ENCODE measurements at places on chromosomes 5 and 9. TPM values are rescaled to one million over a fixed set of nuclear protein-coding genes. Genes with fewer than 3 reads are reported as not detected.

Gene PRLR
- 2.6 TPM for total RNA-seq

Gene KCTD16
- 0.32 TPM for total RNA-seq

Gene DIAPH1
- 58.8 TPM for total RNA-seq

Gene PIP5K1B
- total RNA-seq = 9.8 TPM

Gene SAXO1
- not detected for total RNA-seq

Gene ZNF300
- total RNA-seq = 8.8 TPM

Gene CENPH
- total RNA-seq = 2.9 TPM

DNA sequence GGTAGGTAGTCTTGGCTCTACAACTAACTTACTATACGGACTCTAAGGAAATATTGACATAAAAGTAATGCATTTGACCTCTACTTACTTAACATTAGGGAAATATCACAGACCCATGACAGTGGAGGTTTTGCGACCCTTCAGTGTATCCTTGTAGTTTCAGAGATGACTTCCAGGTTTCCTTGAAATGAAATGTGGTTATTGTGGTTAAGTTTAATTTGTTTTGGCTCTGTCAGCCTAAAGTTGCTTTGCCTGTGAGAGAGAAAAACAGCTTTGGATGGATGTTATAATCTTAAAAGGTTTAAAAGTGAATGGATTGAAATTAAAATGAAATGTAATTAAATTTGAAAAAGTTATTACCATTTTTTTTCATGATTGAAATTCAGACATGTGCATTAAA, 42.9 kb downstream of the LRRTM2 start:
- no peak for DNase-seq
- H3K36me3 ChIP-seq = no peaks in the 10 kb centered on the region
- no peak overlapping the region for H3K4me3 ChIP-seq
- no peaks in the 10 kb centered on the region for H3K27me3 ChIP-seq
- H3K27ac ChIP-seq = no peak overlapping the region

DNA sequence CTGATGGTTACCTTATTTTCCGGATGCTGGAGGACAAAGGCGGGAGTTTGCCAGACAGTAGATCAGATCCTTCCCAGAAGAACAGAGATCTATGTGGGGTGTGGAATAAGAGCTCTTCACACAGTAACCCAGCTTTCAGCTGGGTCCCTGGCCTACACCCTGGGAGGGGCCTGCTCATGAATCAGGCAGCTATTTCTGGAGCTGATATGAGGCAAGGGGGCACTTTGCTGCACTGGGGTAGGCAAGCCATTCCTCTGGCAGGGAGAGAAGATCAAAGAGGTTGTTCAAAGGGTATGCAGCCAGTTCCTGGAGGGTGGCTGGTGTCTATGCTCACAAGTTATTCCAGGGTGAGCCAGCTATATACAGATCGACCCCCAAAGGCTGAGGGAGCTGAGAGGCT, 48.6 kb downstream of the CYSTM1 start:
- no peak overlapping the region for H3K4me3 ChIP-seq
- DNase-seq = no peak
- no peaks in the 10 kb centered on the region for H3K27me3 ChIP-seq
- H3K27ac ChIP-seq = no peak overlapping the region
- no peaks in the 10 kb centered on the region for H3K36me3 ChIP-seq
- no peaks in the 10 kb centered on the region for H3K4me1 ChIP-seq

DNA sequence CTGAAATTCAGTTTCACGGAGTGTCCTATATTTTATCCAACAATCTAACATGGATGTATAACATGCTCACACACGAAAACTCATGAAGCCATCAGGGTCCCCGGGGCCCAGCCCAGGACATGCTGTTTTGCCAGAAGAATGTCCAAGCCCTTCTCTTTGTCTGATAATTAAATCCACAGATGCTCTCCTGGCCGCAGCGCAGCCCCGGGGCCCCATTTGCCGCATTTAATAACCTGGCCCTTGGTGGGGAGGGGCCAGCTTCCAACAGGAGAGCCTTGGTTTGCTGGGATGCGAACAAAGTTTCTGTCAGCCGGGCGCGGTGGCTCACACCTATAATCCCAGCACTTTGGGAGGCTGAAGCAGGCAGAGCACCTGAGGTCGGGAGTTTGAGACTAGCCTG, 30.0 kb downstream of the PLPP7 start:
- no peak for DNase-seq
- no peaks in the 10 kb centered on the region for H3K27me3 ChIP-seq
- H3K27ac ChIP-seq = no peak overlapping the region
- no peaks in the 10 kb centered on the region for H3K4me1 ChIP-seq

GRCh38 chr5:97071101-97071500, 71.3 kb downstream of the LIX1 start:
- no peak overlapping the region for H3K27ac ChIP-seq
- H3K27me3 ChIP-seq = no peaks in the 10 kb centered on the region
- no peak for DNase-seq
- no peak overlapping the region for H3K4me3 ChIP-seq

DNA sequence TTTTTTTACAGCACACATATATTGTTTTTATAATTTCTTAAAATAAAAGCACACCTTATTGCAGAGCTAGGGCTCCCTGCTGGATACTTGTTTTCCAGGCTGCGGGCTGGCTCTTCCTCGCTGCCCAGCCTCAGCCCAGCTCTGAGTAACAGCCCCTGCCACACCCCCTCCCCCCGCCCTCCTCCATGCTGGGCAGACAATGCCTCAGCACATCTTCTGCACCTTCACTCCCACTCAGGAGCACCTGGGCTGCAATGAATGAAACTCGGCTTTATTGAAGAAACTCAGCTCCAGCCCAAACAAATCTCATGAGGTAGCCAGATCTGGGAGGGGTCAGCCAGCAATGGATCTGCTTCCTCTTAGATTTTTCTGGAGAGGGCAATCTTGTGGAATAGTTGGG, 9.5 kb downstream of the IL9 start:
- no peak overlapping the region for H3K4me3 ChIP-seq
- H3K27ac ChIP-seq = no peak overlapping the region
- H3K36me3 ChIP-seq = no peaks in the 10 kb centered on the region

- no peak overlapping the region for H3K27ac ChIP-seq
- no peak for DNase-seq
- H3K4me1 ChIP-seq = no peaks in the 10 kb centered on the region
- no peaks in the 10 kb centered on the region for H3K27me3 ChIP-seq
Measured at GRCh38 chr5:5711112-5711511, 288.6 kb downstream of the ICE1 start.

- peaks cover 5% of the 10 kb centered on the region for H3K4me1 ChIP-seq
- no peak overlapping the region for H3K27ac ChIP-seq
- H3K4me3 ChIP-seq = no peak overlapping the region
- no peaks in the 10 kb centered on the region for H3K27me3 ChIP-seq
Measured at GRCh38 chr9:124389146-124389939, 25.9 kb downstream of the PSMB7 start.

DNA sequence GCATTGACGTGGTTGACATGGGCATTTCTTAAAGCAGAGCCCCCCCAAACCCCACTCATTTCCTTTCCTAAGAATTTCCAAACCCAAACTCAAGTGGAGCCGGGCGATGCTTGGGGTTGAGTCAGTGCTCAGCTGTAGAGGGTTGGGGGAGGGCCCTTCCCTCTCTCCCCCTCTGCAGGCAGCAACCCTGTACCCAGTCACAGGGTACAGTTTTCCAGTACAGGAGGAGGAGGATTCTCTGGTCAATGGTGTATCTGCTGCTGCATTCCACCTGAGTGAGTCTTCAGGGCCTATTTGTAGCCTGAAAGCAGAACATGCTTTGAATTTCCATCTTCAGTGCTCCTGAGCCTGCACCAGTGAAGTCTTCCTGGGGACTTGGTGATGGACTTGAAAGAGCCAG, 55.8 kb downstream of the ENTREP1 start:
- no peak overlapping the region for H3K4me3 ChIP-seq
- no peak overlapping the region for H3K27ac ChIP-seq
- H3K4me1 ChIP-seq = no peaks in the 10 kb centered on the region
- no peaks in the 10 kb centered on the region for H3K36me3 ChIP-seq

GRCh38 chr9:15231788-15232635, 75.0 kb downstream of the TTC39B start:
- no peaks in the 10 kb centered on the region for H3K36me3 ChIP-seq
- H3K4me3 ChIP-seq = no peak overlapping the region
- no peak for DNase-seq

GRCh38 chr5:59123595-59124561, 541.0 kb downstream of the RAB3C start:
- no peak overlapping the region for H3K27ac ChIP-seq
- H3K4me1 ChIP-seq = no peaks in the 10 kb centered on the region
- DNase-seq = no peak
- no peak overlapping the region for H3K4me3 ChIP-seq

- no peaks in the 10 kb centered on the region for H3K4me1 ChIP-seq
- H3K4me3 ChIP-seq = no peak overlapping the region
- H3K36me3 ChIP-seq = no peaks in the 10 kb centered on the region
- H3K27ac ChIP-seq = no peak overlapping the region
- H3K27me3 ChIP-seq = no peaks in the 10 kb centered on the region
Measured at GRCh38 chr5:68196876-68197275, 18.7 kb upstream of the PIK3R1 start.

DNA sequence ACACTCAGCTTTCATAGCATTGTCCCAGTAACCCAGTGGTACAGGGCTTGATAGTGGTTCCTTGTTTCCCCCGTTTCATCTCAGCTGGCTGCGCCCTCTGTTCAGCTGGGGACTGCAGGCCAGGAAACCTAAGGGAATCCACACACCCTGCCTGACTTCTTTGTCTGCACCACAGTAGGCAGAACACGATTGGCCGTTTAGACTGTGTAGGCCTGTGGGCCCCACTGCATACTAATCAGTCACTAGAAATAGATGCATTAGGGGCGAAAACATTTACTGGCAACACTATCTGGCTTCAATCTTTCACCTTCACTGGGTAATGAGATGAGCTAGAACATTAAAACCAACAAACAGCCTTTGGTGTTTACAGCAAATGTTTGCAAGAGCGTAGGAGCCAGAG, 512.7 kb upstream of the BRINP1 start:
- H3K4me1 ChIP-seq = no peaks in the 10 kb centered on the region
- DNase-seq = no peak
- H3K36me3 ChIP-seq = no peaks in the 10 kb centered on the region
- H3K4me3 ChIP-seq = no peak overlapping the region

DNA sequence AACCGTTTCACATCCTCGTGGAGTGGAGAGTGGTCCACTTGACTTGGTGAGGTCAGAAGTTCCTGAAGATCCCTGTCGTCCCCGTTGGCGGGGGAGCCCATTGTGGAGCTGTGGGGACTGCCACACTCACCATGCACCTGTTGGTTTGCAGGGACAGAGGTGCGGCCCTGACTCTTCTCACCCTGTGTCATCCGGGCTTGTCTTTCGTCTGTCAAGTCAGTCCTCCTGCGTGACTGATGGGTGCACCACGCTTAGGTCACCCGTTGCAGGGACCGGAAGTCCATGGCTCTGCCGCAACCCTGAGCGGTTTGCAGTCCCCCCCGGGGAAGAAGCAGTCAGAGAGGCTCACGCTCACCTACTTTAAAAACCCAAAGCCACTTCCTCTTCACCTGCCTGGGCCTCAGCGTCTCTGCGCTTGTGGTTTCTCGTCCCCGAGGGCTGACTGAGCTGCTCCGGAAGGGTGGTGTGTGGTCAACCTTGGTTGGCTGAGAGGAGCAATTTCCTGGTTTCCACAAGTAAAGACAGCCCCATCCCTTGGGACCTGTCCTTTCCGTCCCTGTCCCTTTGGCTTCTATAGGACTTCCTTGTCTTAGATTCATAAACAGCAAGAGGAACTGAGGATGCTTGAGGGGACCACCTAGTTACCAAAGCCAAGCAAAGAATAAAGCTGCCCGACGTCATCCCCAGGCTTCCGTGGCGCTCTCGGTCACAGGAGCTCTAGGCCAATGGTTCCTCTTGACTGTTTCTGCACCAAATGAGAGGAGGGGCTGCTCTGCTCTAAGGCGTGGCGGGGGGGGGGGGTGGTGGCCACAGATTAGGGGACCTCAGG, 53.2 kb downstream of the USP20 start:
- no peaks in the 10 kb centered on the region for H3K27me3 ChIP-seq
- no peaks in the 10 kb centered on the region for H3K36me3 ChIP-seq
- DNase-seq = peak; percentile 37
- peak overlapping the region; percentile 2 for H3K27ac ChIP-seq

- DNase-seq = no peak
- no peaks in the 10 kb centered on the region for H3K27me3 ChIP-seq
- peak overlapping the region; percentile 8 for H3K27ac ChIP-seq
- H3K4me1 ChIP-seq = no peaks in the 10 kb centered on the region
- H3K36me3 ChIP-seq = no peaks in the 10 kb centered on the region
Measured at GRCh38 chr9:123049589-123050222, 16.2 kb downstream of the GPR21 start.

GRCh38 chr5:41980870-41981269, 55.8 kb downstream of the FBXO4 start:
- H3K4me3 ChIP-seq = no peak overlapping the region
- no peaks in the 10 kb centered on the region for H3K27me3 ChIP-seq
- no peak for DNase-seq
- H3K36me3 ChIP-seq = no peaks in the 10 kb centered on the region
- H3K27ac ChIP-seq = no peak overlapping the region
- H3K4me1 ChIP-seq = no peaks in the 10 kb centered on the region

DNA sequence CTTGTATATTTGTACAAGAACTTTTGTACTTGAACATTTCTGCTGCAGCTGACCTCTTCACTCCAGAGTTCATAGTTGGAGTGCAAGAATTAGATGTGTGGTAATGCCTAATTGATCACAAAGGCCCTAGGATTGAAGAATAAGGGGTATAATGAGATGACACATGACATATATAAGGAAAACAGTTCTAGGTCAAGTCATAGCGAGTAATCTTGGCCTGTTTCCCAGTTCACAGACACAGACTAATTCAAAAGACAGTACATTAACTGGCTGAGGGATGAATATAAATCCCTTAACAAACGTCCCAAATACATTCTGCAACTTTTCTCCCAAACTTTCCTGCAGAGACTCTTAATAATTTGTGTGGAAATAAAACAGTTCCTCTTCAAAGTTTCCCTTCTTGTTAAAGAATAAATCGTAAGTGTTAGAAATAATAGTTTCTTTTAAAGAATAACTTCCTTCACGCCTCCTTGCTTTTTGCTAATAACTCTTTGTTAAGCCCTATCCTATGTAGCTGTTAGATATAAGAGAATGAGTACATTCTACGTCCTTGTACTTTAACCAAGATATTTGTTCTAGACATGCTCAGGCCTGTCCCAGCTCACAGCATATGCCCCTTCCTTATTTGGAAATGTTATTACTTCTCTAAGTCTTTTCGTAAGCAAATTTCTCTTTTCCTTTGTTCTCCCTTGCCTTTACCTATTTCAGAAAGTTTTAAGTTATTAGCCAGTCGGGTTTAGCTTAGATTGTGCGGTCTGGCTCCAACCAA, 556.4 kb upstream of the CTNND2 start:
- no peak for DNase-seq
- no peaks in the 10 kb centered on the region for H3K36me3 ChIP-seq
- H3K4me1 ChIP-seq = no peaks in the 10 kb centered on the region
- H3K4me3 ChIP-seq = no peak overlapping the region
- no peaks in the 10 kb centered on the region for H3K27me3 ChIP-seq
